ENCODE measurements at places on chromosomes 7 and 10. TPM values are rescaled to one million over a fixed set of nuclear protein-coding genes. Genes with fewer than 3 reads are reported as not detected.

Gene ENTPD7
- total RNA-seq = 6.6 TPM

Gene HOXA9
- total RNA-seq = 13.0 TPM

Gene MUC12
- total RNA-seq = 2.7 TPM

- H3K36me3 ChIP-seq = no peaks in the 10 kb centered on the region
- peaks cover 9% of the 10 kb centered on the region for H3K4me1 ChIP-seq
- no peak for DNase-seq
These were observed 23.7 kb upstream of the WNT16 start for GRCh38 chr7:121305109-121305508.

Gene C10orf88
- 5.6 TPM for total RNA-seq

DNA sequence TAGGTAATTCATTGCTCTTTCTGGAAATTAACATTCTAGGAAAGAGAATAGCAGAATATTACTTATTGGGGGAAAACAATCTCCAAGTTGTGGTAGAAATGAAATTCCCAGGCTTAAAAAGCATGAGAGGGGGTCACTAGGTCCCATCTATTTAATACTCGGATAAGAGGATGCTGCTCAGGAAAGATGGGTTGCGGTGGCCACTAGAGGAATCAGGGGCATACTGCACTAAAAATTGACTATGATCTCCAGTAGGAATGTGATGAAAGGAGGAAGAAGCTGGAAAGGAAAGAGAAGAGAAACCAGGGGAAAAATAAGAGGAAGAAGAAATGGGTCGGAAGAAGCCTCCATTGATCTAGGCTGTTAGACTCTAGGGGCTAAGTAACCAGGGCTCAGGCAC is 192.8 kb downstream of the GPAM start:
- no peaks in the 10 kb centered on the region for H3K27me3 ChIP-seq
- no peaks in the 10 kb centered on the region for H3K4me1 ChIP-seq
- no peak for DNase-seq

- DNase-seq = no peak
- H3K4me3 ChIP-seq = no peak overlapping the region
- H3K27ac ChIP-seq = no peak overlapping the region
- no peaks in the 10 kb centered on the region for H3K36me3 ChIP-seq
- H3K27me3 ChIP-seq = no peaks in the 10 kb centered on the region
- H3K4me1 ChIP-seq = no peaks in the 10 kb centered on the region
These were observed 171.8 kb downstream of the SUGCT start for GRCh38 chr7:40306596-40306995.

DNA sequence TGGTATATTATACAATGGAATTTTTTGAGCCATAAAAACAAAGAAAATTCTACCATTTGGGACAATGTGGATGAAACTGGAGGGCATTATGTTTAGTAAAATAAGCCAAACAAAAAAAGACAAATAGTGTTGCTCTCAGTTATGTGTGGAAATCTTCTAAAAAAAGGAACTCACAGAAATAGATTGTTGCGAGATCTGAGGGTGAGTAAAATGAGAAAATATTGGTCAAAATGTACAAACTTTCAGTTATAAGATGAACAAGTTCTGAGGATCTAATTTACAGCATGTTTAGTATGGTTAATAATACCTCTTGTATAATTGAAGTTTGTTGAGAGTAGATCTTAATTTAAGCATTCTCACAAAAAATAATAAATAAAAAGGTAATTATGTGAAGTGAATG is 291.2 kb downstream of the KIF20B start:
- no peak overlapping the region for H3K4me3 ChIP-seq
- H3K36me3 ChIP-seq = no peaks in the 10 kb centered on the region
- DNase-seq = no peak
- H3K27me3 ChIP-seq = no peaks in the 10 kb centered on the region
- no peak overlapping the region for H3K27ac ChIP-seq

- DNase-seq = no peak
- no peaks in the 10 kb centered on the region for H3K27me3 ChIP-seq
- no peaks in the 10 kb centered on the region for H3K36me3 ChIP-seq
- peaks cover 7% of the 10 kb centered on the region for H3K4me1 ChIP-seq
These were observed 145.2 kb downstream of the LYZL1 start for GRCh38 chr10:29434111-29434510.

- no peak overlapping the region for H3K4me3 ChIP-seq
- no peak for DNase-seq
- H3K27me3 ChIP-seq = no peaks in the 10 kb centered on the region
- no peaks in the 10 kb centered on the region for H3K36me3 ChIP-seq
These were observed 14.4 kb upstream of the CRYGN start for GRCh38 chr7:151454305-151454704.

GRCh38 chr7:139084709-139085108 is 24.8 kb downstream of the ZC3HAV1 start:
- no peaks in the 10 kb centered on the region for H3K27me3 ChIP-seq
- H3K4me1 ChIP-seq = no peaks in the 10 kb centered on the region
- no peak overlapping the region for H3K27ac ChIP-seq
- DNase-seq = no peak
- H3K4me3 ChIP-seq = no peak overlapping the region

Gene LRRN3
- total RNA-seq = 0.98 TPM

GRCh38 chr10:102597131-102597991 is 46.9 kb upstream of the TRIM8 start:
- no peaks in the 10 kb centered on the region for H3K27me3 ChIP-seq
- peaks cover 25% of the 10 kb centered on the region for H3K4me1 ChIP-seq
- H3K4me3 ChIP-seq = no peak overlapping the region
- no peaks in the 10 kb centered on the region for H3K36me3 ChIP-seq

Gene NKX2-3
- not detected for total RNA-seq

- H3K4me1 ChIP-seq = peaks cover 24% of the 10 kb centered on the region
- H3K27ac ChIP-seq = no peak overlapping the region
- H3K27me3 ChIP-seq = no peaks in the 10 kb centered on the region
- H3K36me3 ChIP-seq = no peaks in the 10 kb centered on the region
- no peak overlapping the region for H3K4me3 ChIP-seq
These were observed 72.6 kb upstream of the NANOS1 start for GRCh38 chr10:118956802-118957442.

DNA sequence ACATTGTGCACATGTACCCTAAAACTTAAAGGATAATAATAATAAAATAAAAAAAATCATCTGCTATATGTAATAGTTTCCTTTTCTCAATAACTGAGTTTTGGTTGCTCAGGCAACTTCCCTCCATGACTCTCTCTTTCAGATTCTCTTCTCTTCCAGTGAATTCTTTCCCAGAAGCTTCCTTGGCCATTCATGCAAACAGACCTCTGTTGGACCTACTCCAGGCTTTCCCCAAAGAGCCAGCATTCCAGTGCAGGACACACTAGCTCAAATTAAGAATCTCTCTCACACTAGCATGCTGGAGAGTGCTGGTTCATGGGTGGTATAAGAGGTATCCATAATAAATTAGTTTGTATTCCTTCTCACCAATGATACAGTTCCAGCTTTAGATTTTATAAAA is 31.0 kb upstream of the ZEB1 start:
- no peaks in the 10 kb centered on the region for H3K27me3 ChIP-seq
- no peaks in the 10 kb centered on the region for H3K36me3 ChIP-seq
- H3K27ac ChIP-seq = no peak overlapping the region
- no peak for DNase-seq
- no peak overlapping the region for H3K4me3 ChIP-seq

GRCh38 chr7:86790383-86790782 is 146.7 kb downstream of the GRM3 start:
- no peaks in the 10 kb centered on the region for H3K36me3 ChIP-seq
- no peak for DNase-seq
- H3K4me1 ChIP-seq = no peaks in the 10 kb centered on the region

Gene DPP6
- total RNA-seq = 7.9 TPM

DNA sequence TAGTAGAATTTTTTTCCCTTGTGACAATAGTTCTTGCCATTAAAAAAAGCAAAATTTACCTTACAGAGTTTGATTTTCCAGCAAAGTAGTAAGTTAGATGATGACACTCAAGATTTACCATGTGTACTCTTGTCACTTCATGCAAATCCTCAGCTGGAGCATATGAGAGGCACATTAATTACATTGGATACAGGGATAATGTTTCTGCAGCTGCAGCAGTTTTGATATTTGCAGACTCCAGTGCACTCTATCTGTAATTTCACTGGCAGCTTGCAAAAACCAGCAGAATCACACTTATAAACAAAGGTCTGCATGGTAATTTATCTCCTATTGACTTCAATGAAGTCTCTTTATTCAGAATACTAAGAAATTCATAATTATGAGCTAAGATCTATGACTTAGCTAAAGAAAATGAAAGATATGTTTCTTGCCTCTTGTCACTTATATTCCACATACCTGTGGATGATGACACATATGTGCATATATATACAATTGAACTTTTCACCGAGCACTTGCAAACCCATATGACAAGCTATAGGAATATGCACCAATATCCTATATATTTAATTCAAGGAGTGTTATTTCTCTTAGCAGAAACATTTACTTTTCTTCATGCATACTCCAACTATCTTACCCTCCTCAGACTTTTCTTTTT is 530.6 kb downstream of the PHTF2 start:
- no peaks in the 10 kb centered on the region for H3K36me3 ChIP-seq
- no peaks in the 10 kb centered on the region for H3K4me1 ChIP-seq
- H3K27me3 ChIP-seq = no peaks in the 10 kb centered on the region
- H3K4me3 ChIP-seq = no peak overlapping the region
- DNase-seq = no peak

- peaks cover 12% of the 10 kb centered on the region for H3K36me3 ChIP-seq
- peaks cover 41% of the 10 kb centered on the region for H3K4me1 ChIP-seq
- peak overlapping the region; percentile 86 for H3K27ac ChIP-seq
- H3K4me3 ChIP-seq = no peak overlapping the region
- H3K27me3 ChIP-seq = no peaks in the 10 kb centered on the region
These were observed 33.9 kb downstream of the PPIF start for GRCh38 chr10:79380946-79381721.

Gene LIPJ
- not detected for total RNA-seq

Gene SLC18A3
- total RNA-seq = 0.49 TPM

GRCh38 chr7:126016722-126017121 is 1087.1 kb upstream of the POT1 start:
- H3K36me3 ChIP-seq = no peaks in the 10 kb centered on the region
- no peak overlapping the region for H3K27ac ChIP-seq
- no peaks in the 10 kb centered on the region for H3K27me3 ChIP-seq
- no peak for DNase-seq
- no peaks in the 10 kb centered on the region for H3K4me1 ChIP-seq
- H3K4me3 ChIP-seq = no peak overlapping the region

Gene COBL
- 9.3 TPM for total RNA-seq

- no peak for DNase-seq
- H3K27me3 ChIP-seq = no peaks in the 10 kb centered on the region
These were observed 273.4 kb downstream of the MAD1L1 start for GRCh38 chr7:1959305-1959704.

Gene ADCY1
- 2.5 TPM for total RNA-seq

- DNase-seq = no peak
- no peak overlapping the region for H3K27ac ChIP-seq
- H3K27me3 ChIP-seq = no peaks in the 10 kb centered on the region
- no peaks in the 10 kb centered on the region for H3K4me1 ChIP-seq
These were observed 165.7 kb upstream of the AHR start for GRCh38 chr7:17132726-17133125.

- H3K27ac ChIP-seq = no peak overlapping the region
- H3K27me3 ChIP-seq = no peaks in the 10 kb centered on the region
- H3K4me3 ChIP-seq = no peak overlapping the region
- H3K36me3 ChIP-seq = no peaks in the 10 kb centered on the region
These were observed 138.1 kb upstream of the THSD7A start for GRCh38 chr7:11970132-11970531.

Gene SHTN1
- total RNA-seq = 7.4 TPM

DNA sequence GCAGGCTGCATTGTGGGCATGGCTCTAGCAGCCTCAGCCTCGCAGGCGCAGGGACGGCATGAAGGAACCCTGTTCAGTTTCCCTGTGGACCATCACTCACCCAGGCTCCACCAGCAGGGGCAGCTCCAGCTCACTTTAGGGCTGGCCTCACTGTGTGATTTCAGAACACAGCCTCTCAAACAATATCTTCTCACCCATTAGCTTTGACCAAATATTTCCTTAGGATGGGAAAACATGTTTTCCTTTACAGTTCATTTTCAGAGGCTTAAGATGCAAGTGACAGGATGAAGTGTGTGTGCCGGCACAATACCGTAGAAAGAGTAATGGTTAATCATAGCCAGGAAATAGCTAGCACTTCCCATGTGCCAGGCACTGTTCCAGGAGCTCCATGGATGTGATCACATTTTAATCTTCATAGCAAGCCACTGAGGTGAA is 58.2 kb downstream of the LANCL2 start:
- DNase-seq = no peak
- no peaks in the 10 kb centered on the region for H3K36me3 ChIP-seq
- H3K4me1 ChIP-seq = no peaks in the 10 kb centered on the region
- H3K4me3 ChIP-seq = no peak overlapping the region

Gene ACHE
- 9.3 TPM for total RNA-seq

GRCh38 chr10:48517911-48518811 is 86.7 kb downstream of the ARHGAP22 start:
- no peak overlapping the region for H3K4me3 ChIP-seq
- no peak overlapping the region for H3K27ac ChIP-seq
- no peaks in the 10 kb centered on the region for H3K36me3 ChIP-seq

DNA sequence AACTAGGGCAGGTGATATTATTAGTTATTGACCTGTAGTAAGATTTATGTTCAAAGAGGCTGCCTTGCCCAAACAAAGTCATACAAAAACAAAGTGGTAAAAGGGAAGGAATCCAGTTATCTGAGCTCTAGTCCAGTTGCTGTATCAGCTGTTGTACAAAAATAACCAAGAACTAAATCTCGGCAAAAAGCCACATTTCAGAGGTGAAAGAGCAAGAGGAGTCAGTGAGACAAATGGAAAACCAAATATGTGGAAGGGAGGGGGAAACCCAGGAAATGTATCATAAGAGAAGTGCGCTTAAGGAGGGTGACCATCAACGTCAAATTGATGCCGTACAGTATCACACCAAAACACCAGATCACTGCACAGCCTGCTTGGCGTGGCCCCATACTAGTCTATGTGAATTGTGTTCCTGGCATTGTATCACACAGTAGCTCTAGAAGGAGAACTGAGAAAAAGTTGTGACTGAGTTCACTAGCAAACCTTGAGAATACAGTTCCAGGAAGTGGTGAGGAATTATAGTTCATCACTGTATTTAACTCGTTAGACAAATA is 6.4 kb downstream of the AGBL3 start:
- no peak for DNase-seq
- no peaks in the 10 kb centered on the region for H3K27me3 ChIP-seq
- H3K4me1 ChIP-seq = peaks cover 31% of the 10 kb centered on the region
- H3K4me3 ChIP-seq = no peak overlapping the region
- no peak overlapping the region for H3K27ac ChIP-seq

GRCh38 chr10:24444337-24444736 is 235.4 kb downstream of the KIAA1217 start:
- no peak overlapping the region for H3K27ac ChIP-seq
- no peaks in the 10 kb centered on the region for H3K36me3 ChIP-seq
- peaks cover 7% of the 10 kb centered on the region for H3K4me1 ChIP-seq
- no peaks in the 10 kb centered on the region for H3K27me3 ChIP-seq

GRCh38 chr7:127655720-127656119 is 3.7 kb downstream of the SND1 start:
- DNase-seq = no peak
- no peak overlapping the region for H3K4me3 ChIP-seq

Data from vagina (tissue), 2 donors.